ENCODE measurements at places on chromosomes 5 and 9.

GRCh38 chr9:89807682-89808075 is 202.9 kb downstream of the GADD45G start:
- DNase-seq: no peak

GRCh38 chr9:73143711-73144328 is 7.8 kb upstream of the ANXA1 start:
- DNase-seq: no peak

DNA sequence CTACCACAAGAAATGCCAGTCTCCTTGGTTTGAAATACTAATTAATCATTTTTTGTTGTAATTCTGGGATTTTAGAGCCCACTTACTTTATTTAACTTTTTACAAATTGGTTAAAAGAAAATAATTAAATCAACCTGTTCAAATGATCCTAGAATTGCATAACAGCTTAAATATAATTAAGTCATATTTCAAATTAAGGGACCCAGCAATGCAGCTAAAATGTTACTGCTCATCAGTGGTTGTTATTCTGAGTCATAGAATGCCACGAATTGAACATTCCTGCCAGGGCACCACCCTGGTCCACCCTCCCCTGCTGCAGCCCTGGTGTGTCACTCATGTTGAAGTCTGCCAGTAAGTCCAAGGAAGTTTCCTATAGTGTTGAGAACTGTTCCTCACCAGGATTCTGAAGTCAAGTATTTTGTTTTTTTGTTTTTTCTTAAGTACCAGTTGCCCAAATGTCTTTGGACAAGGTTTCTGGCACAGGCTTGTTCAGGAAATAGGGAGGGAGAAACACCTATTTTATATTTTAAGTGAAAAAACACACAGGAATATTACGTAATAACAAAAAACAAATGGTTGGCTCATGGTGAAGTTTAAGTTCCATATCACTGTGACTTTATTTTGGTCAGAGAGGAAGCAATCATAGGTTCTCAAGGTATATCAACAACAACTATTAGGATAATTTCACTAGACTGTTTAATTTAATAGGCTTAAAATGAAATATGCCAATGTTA is 4.3 kb upstream of the ITGA1 start:
- no peak for DNase-seq

DNA sequence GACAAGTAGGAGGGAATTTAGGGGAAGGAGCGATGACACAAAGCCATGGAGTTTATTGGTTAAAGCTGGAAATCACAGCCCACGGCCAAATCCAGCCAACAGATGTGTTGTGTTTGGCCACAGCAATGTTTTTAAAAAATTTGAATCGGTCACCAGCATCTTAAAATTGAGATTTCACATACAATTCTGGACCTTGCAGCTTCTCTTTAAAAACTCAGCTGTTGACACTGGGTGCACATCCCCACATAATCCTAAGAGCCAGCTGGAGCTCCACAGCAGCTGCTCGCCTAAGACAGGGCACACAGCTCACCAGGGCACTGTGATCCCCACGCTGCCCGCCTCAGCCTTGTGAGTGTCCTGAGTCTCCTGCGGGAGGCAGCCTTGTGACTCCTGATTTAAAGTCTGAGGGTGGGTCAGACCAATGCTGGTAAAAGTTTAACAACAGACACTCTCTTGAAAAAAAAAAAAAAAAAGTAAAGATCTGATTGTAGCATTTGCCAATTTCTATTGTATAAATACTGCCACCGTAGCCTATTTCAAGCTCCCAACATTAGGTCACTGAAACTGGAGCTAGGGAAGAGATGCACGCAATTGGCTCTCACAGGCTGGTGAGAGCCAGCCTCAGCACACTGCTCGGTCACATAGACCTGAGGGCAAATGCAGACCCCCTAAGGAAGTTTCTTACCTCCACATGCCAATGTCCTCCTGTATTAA is 124.8 kb downstream of the HSD17B3 start:
- no peak for DNase-seq

DNA sequence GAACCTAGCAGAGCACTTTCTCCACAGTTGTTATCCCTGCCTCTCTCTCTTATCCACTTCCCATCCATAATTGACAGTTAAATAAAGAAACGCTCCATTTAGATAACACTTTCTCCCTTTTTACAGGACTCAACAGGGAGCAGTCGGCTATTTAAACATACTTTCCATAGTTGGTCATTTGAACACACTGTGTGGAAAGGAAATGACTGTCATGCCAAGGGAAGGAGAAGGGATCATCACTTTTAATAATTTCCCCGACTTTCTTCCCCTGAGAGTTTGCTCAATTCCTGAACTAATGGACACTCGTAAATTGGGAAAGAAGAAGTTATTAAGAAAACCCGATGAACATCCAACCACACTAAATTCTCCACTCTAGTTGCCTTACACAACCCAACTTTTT is 400.8 kb upstream of the PTGER4 start:
- no peak for DNase-seq

GRCh38 chr5:169272111-169272510 is 28.8 kb downstream of the SLIT3 start:
- no peak for DNase-seq

GRCh38 chr5:3033033-3033755 is 281.7 kb upstream of the IRX2 start:
- DNase-seq: no peak

DNA sequence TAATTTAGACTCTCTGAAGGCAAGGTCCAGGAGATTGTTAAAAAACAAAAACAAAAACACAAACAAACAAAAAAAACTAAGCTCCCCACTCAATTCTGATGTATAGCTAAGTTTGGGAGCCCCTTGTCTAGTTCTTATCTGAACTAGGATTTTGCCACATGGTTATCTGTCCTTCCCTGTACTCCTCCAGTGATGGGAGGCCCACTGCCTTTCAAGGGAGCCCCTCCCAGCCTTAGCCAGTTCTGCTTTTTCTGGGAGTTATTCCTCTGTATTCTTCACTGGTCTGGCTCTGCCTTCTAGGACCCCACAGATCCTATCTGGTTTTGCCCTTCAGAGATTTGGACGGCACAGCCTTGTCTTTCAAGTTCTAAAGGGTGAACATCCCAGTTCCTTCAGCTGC is 2.1 kb upstream of the ALDH1B1 start:
- no peak for DNase-seq

- no peak for DNase-seq
Measured at GRCh38 chr5:179822444-179822990, 1.8 kb downstream of the SQSTM1 start.

DNA sequence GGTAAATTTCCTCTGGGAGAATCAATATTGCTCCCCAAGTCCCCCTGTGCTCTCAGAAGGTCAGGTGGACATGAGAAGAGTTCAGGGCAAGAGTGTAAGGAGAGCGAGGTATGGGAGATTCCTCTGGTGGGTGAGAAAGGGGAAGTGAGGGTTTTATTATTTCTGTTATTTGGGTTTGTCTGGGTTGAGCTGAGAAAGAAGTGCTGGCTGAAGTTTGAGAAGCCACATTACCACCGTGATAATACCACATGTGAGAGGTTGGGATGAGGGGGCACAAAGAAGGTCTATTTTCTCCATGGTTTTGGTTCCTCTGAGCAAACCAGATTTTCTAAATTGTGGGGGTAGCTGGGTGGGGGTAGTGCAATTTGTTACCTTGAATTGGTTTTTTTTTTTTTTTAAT is 350.4 kb downstream of the OSTF1 start:
- no peak for DNase-seq

- no peak for DNase-seq
Measured at GRCh38 chr9:119675951-119676350, 306.7 kb upstream of the BRINP1 start.

DNA sequence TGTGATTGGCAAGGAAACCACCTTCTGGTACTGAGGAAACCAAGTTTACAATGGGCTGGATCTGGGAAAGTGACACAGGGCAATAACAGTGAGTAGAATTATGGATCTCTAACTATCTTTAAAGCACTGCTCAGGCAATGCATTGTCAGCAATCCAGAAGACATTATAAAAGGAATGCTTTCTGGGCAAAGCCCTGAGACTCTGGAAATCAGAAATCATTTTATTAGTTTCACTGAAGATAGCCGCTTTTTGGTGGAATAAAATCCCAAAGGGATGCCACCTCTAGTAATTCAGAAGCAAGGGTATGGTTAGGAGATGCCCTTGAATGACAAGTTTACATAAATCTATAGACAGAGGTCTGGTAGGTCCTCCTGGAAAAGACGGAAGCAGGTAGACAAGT is 211.1 kb downstream of the DMRT2 start:
- no peak for DNase-seq

DNA sequence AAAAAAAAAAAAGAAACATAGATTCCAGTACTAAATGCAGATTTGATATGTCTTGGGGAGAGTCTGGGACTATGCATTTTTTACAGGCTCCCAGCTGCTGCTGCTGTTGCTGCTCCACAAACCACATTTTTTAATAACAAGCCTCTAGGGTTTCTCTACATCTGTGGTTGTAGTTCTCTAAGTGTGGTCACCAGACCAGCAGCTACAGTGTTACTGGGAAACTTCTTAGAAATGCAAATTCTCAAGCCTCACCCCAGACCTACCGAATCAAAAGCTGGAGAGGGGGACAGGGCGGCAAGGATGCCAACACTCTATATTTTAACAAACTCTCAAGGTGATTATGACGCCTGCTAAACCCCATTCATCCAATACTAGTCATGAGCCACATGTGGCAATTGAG is 293.4 kb upstream of the PTGER4 start:
- DNase-seq: no peak

- no peak for DNase-seq
Measured at GRCh38 chr5:10486511-10487344, 45.0 kb downstream of the ROPN1L start.

DNA sequence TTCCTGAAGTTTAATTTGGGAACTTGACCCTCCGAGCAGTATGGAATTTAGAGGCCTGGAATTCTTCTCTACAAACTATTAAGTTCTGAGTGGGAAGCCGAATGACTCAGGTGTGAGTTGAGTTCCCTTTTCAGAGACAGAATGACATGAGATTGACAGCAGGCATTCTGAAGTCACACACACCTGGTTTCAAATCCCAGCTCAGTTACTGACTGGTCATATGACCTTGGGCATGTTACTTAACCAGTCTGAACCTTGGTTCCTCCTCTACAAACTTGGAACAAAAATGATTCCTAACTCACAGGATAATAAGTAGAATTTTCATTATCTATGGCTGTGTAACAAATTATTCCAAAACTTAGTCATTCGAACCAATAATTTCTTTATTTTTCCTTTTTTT is 45.5 kb upstream of the GPBP1 start:
- DNase-seq: no peak

DNA sequence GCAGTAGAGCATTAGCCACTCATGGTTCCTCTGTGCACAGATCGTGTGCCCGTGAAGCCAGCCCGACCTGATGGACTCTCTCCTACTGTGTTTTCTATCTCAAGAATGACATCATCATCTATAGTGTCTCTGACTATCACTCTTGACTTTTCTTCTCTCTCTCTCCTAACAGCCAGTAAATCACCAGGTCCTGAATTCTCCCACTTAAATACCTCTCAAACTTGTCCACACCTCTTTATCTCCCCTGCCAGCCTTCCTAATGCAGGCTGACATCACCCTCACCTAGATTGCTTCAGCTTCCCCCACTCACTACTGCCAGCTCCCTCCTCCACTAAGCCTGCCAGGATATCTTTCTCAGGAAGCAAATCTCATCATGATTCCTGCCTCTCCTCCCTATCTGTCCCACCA is 90.6 kb upstream of the MIER3 start:
- no peak for DNase-seq

DNA sequence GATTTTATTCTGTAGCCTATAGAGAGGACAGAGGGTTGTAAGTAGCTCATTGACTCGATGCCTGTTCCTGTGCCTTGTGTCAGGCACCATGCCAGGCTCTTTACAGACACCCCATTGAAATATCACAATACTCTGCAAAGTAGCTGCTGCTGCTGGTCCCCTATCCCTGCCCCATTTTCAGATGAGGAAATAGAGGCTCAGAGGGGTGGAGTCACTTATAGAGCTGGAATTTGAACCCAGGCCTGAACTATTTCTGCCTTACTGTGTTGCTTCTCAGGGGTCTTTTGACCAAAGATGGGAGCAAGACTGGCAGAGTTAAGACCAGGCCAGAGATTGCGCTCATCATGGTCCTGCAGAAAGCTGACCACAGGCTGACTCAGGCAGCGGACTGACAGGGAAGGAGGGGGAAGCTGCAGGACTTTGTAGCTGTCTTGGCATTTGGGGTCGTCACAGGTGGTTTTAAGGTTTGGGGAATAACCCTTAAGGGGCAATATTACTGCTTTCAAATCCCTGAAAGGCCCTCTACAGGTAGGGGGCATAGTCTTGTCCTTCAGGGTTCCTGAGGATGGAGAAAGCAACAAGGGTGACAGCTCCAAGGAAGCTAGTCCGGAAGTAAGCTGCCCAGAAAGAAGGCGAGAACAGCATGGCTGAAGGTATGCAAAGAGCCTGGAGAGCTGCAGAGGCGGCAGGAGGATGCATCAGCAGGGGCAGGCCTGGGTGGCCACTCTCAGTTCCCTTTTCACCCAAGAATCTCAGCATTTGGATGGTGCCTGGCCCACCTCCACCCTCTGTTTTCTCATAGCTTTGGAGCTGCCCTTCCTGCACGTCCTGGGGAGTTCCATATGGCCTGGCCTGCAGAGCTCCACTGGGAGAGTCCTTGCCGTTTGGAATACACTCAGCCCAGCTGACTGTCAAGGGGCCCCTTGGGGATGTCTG is 18.3 kb upstream of the NDST1 start:
- no peak for DNase-seq

GRCh38 chr9:137524981-137525317 is 25.3 kb downstream of the PNPLA7 start:
- no peak for DNase-seq

DNA sequence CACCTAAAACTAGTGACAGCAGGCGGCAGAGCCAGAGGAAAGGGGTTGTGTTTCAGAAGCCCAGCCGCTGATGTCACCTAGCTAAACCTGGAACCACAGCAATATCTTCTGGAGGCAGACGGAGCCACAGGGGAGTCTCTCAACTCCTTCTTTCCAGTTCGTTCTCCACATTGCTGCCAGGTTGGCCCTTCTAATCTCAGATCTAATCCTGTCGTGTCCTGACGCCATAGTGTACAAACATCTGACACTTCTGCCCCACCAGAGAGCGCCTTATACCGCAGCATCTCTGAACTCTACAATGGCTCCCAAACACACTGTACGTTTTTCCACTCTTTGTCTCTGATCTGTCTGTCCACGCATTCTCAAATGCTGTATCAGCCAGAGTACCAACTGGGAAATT is 240.0 kb downstream of the SMARCA2 start:
- DNase-seq: no peak

GRCh38 chr5:119302916-119303897 is 52.6 kb upstream of the TNFAIP8 start:
- DNase-seq: no peak

DNA sequence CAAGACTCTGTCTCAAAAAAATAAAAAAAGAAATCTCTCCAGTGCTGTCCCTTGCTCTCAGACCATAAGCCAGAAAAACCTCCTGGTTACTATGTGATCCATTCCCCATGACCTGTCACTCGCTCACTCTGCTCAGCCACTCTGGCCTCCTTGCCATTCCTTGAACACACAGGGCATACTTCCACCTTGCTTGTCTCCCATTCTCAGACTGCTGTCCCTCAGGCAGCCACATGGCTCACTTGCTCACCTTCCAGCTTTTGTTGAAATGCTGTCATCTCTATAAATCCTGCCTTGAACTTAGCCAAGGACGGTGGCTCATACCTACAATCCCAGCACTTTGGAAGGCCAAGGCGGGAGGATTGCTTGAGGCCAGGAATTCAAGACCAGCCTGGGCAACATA is 82.9 kb downstream of the UGCG start:
- DNase-seq: no peak

Measured in stimulated activated CD8-positive, alpha-beta memory T cell treated with anti-CD3 and anti-CD28 coated beads, Interleukin-2, amount 100 ng/mL, for 1 hour (primary cell).